ENCODE measurements at places on chromosomes 16 and 17. TPM values are rescaled to one million over a fixed set of nuclear protein-coding genes. Genes with fewer than 3 reads are reported as not detected.

CDH15 gene
- not detected for total RNA-seq

CDR2 gene
- total RNA-seq: 27.6 TPM

CIBAR2 gene
- total RNA-seq: not detected

HOXB13 gene
- 39.4 TPM for total RNA-seq

ADGRG1 gene
- total RNA-seq: 111 TPM

CD300LF gene
- total RNA-seq: 0.82 TPM

SHISA9 gene
- 1.5 TPM for total RNA-seq

GNG13 gene
- total RNA-seq: 0.40 TPM

RASD1 gene
- 24.6 TPM for total RNA-seq

ANKRD40CL gene
- total RNA-seq: 63.4 TPM

SDR42E2 gene
- not detected for total RNA-seq

IRX3 gene
- 0.31 TPM for total RNA-seq

SPNS3 gene
- total RNA-seq: 0.89 TPM

CCL4L2 gene
- total RNA-seq: not detected

GLG1 gene
- 97.1 TPM for total RNA-seq

CTRB1 gene
- not detected for total RNA-seq

GJC1 gene
- total RNA-seq: 0.95 TPM

KREMEN2 gene
- total RNA-seq: 0.89 TPM

SULT1A1 gene
- 115 TPM for total RNA-seq

RAB26 gene
- 24.9 TPM for total RNA-seq

LCMT1 gene
- total RNA-seq: 43.8 TPM

METRNL gene
- 96.7 TPM for total RNA-seq

P2RX1 gene
- 5.9 TPM for total RNA-seq

MEOX1 gene
- 1.2 TPM for total RNA-seq

BICDL2 gene
- 91.8 TPM for total RNA-seq

All from left colon (tissue), 2 donors.